Activated naive CD4-positive, alpha-beta T cell treated with anti-CD3 and anti-CD28 coated beads for 36 hours (primary cell): ENCODE measurements at places on chromosomes 6 and 20. TPM values are rescaled to one million over a fixed set of nuclear protein-coding genes. Genes with fewer than 3 reads are reported as not detected.

DNA sequence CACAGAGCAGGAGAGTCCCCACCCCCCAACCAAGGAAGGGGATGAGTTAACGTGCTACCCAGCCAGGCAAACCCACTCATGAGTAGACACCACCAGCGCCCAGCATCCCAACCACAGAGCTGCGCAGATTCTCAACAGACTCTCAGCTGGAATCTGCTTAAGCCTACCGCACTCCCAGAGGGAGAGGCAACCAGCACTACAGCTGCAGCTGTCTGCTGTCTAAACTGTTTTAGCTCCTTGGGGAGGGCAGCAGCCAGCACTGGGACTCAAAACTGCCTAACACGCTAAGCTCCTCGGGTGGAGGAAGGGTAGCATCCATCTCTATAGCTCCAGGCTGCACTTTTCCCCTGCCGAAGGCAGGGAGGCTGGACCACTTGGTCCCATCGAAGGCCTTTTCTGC, 539.8 kb downstream of the EPHA7 start:
- DNase-seq, result no peak

DNA sequence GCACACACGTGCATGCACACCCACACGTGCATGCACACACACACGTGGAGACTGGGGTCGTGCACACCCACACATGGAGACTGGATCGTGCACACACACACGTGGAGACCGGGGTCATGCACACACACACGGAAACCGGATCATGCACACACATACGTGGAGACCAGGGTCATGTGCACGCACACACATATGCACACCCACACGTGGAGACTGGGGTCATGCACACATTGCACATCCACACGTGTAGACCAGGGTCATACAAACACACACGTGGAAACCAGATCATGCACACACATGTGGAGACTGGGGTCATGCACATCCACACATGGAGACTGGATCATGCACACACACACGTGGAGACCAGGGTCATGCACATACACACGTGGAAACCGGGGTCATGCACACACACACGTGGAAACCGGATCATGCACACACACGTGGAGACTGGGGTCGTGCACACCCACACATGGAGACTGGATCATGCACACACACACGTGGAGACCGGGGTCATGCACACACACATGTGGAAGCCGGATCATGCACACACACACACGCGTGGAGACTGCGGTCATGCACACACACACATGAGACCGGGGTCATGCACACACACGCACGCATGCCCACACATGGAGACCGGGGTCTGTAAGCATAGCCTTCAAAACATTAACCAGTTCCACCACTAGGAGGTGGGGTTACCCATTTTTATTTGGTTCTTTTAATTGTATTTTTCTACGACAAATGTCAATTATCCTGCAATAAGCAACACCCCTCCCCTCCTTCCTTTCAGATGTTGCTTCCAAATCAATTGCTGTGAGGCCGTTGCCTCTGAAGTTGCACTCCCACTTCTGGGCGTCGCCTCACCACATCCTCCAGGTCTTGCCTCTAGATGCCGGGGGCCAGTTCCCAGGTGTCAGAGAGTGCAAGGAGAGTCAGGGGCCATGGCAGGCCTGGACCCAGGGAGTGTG, 95.8 kb downstream of the TMEM242 start:
- peak; percentile 37 for DNase-seq

DNA sequence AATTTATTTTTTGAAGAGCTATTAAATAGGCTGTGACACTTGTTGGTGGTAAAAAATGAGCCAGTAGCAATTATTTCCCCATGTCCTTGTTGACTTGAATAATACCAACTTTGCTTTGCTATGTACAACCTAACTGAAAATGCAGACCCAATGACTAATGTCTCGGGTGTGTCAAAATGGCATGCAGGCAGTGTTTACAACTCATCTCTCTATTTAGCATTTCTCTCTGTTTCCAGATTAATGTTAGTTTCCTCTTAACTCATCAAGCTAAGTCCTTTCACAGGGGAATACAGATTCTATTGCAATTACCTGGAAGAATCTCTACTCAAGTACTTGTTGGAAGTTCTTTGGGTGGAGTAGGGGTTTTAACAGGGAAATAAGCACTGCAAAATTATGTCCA, 504.4 kb downstream of the BCKDHB start:
- DNase-seq, result no peak

- no peak for DNase-seq
Observed at GRCh38 chr6:148971031-148971927, 224.4 kb downstream of the UST start.

DNA sequence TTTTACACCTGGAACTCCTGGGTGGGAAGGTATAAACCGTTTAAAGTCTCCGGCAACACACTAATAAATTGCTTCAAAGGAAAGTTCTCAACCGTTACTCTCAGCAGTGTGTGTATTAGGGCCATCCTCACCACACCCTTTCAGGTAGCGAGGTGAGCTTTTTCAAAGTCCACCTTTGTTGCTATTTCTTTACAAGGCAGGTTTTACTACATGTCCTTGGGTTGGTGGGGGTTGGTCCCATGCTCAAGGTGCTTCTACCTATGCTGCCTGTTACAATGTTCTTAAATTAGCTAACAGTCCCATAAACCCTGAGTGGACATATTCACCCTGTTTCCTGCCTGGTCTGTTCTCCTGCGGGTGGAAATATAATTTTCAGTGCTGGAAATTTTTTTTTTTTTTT, 13.2 kb upstream of the OSER1 start:
- no peak for DNase-seq

The EPPIN gene
- not detected for total RNA-seq

The MARCKS gene
- total RNA-seq, result 0.17 TPM

The ZNF391 gene
- total RNA-seq, result 3.1 TPM

The OLIG3 gene
- not detected for total RNA-seq

The POPDC3 gene
- not detected for total RNA-seq
